Activated T-cell treated with anti-CD3 and anti-CD28 coated beads for 1 hour (primary cell): ENCODE measurements at places on chromosomes 4 and X.

GRCh38 chrX:13827298-13828090 is 10.6 kb upstream of the GPM6B start:
- DNase-seq, result no peak

DNA sequence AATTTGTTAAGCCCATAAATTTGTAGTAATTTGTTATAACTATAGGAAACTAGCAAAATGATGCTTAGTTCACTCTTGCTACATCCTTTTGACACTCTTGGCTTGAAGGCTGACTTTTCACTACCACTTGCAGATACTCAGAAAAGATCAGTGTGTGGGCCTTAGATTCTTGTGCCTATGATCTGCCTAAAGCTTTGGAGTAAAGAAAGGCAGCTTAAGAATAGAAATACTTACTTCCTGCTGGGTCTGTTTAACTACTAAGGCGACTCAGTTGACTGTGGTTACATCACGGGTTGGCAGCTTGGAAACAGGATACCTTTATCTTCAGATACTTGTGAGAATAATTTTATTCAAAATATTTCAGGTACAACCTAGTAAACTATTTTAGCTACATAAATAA is 201.4 kb upstream of the FMR1 start:
- no peak for DNase-seq

DNA sequence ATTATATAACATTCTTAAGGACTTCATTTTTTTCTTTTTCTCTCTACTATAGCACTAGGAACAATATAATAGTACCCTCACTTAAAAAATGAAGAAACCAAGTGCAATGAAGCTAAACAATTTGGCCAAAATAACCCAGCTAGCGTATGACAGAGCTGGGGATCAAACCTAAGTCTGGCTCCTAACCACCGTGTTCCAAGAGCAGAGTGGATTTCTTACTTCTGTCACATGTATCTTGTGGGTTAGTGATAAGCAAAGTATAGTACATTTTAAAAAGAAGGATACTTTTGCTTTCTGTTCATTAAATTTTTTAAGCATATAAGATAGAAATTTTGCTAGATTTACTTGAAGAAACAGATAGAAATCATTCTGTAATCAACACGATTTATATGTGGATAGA is 11.5 kb downstream of the LIMCH1 start:
- no peak for DNase-seq

- DNase-seq, result no peak
These were observed 33.9 kb upstream of the SLC7A11 start for GRCh38 chr4:138275963-138276621.

- DNase-seq, result no peak
These were observed 283.5 kb upstream of the GIMD1 start for GRCh38 chr4:106652095-106652494.

DNA sequence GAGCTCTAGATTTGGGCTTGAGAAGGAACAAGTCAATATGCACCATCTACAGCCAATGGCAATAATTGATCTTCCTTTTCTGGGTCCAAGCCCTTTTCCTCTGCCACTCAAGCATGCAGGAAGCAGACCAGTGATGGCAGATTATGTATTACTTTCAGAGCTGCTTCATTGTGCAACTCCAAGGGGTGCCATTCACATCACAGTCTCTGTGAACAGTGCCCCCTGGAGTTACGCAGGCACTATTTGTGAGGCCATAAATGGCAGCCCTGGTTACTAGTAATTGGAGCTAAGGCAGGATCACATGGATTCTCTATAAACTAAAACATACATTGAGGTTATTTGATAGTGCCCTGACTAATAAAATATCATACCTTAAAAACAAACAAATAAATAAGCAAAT is 313.4 kb upstream of the SLC7A11 start:
- DNase-seq, result no peak

- no peak for DNase-seq
These were observed 1.7 kb upstream of the PRRG1 start for GRCh38 chrX:37347420-37347819.

DNA sequence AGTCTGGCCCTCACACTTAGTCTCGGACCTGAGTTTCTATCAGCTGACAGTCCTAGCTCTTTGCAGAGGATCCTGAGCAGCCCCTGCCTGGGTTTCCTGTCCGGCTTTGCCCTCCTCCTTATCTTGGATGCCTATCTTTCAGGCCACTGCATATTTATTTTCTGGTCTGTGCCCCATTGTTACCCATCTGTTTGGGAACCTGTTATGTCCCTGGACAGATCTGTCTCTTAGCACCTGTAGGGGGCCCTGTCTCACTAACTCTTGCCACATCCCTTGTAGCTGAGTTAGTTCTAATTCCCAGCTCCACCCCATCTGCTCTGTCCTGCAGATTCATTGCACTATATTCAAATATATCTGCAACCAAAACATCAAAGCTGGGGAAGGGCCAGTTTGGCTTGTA is 514.9 kb upstream of the LCORL start:
- DNase-seq, result no peak

DNA sequence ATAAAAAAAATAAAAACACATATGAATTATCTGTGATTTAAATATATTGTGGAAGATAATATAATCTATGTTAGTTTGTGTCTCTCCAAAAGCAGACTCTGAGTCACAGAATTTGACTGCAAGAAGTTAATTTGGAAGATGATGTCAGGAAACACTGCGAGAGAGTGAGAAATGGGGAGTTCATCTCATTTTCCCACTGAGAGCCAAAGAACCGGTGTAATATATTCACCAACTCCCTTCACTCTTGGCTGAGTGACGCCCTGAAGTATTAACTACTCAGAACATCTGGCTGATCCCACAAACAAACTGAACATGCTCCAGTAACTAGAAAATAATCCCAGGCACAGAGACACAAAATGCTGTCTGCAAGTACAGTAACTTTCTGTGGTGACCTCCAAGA is 345.8 kb upstream of the SPANXN1 start:
- no peak for DNase-seq

- DNase-seq, result no peak
These were observed 105.5 kb upstream of the PSAPL1 start for GRCh38 chr4:7540206-7540605.

DNA sequence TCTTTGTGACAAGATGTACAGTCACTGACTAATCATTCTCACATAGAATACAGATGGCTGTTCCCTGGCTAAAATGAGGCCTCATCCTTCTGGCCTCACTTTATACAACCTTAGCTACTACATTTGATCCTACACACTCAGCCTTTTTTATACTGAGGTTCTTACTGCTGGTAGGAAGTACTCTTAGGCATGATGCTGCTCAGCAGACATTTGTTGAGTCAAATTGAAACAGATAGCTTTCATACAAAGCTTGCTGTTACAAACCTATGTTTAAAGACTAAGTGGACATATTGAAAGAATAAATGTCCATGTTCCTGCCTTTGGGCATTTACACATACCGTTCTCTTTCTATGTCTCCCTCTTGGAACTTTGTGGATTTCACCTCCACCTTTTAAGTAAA is 154.9 kb downstream of the NPFFR2 start:
- DNase-seq, result no peak

- no peak for DNase-seq
These were observed 60.4 kb downstream of the NRK start for GRCh38 chrX:105882581-105883275.

DNA sequence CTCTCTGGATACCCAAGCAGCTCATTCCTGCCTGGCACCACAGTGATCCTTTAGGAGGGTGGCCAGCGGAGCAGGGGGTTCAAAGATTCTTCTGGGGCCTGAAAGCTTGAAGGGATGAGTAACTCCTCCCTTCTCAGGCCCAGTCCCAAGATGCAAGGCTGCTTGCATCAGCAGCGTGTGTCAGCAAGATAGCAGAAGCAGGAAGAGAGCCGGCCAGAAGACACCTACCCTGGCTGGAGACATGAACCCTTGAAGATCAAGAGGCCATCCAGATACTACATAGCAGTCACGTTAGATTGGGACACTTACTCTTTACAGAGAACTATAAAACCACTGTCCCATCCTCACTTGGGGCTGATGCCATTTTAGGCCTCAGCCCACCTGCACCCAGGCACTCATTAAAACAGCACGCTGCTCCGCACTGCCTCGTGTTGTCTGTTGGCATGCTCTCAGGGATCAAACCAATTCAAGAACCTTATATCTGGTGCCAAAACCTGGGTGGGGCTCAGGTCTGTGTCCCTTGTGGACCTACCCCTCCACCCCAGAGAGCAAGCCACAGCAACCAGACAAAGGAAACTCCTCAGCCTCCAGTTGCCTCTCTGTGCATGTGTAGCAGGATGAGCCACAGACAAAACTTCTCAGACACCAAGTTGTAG is 6.5 kb downstream of the UGT2B17 start:
- DNase-seq, result no peak

- DNase-seq, result no peak
These were observed 15.3 kb downstream of the HAND2 start for GRCh38 chr4:173514641-173515217.

- no peak for DNase-seq
These were observed 8.0 kb upstream of the TENM3 start for GRCh38 chr4:182235021-182235795.

- DNase-seq, result no peak
These were observed 48.4 kb downstream of the ANXA3 start for GRCh38 chr4:78599931-78600375.

GRCh38 chr4:102501447-102501696 is 213 bp downstream of the NFKB1 start:
- DNase-seq, result no peak
